Activated CD4-positive, alpha-beta T cell treated with anti-CD3 and anti-CD28 coated beads, Interleukin-2, amount 50 U/mL, for 4 hours (primary cell): ENCODE measurements at places on chromosomes 11 and 22.
A peak's percentile ranks its signal among the peaks of the same experiment; 100 is the strongest.

GRCh38 chr11:120235024-120235628 lies 4.8 kb upstream of the POU2F3 start:
- DNase-seq = peak; percentile 36

GRCh38 chr11:62108017-62108750 lies 15.6 kb upstream of the INCENP start:
- DNase-seq = no peak

DNA sequence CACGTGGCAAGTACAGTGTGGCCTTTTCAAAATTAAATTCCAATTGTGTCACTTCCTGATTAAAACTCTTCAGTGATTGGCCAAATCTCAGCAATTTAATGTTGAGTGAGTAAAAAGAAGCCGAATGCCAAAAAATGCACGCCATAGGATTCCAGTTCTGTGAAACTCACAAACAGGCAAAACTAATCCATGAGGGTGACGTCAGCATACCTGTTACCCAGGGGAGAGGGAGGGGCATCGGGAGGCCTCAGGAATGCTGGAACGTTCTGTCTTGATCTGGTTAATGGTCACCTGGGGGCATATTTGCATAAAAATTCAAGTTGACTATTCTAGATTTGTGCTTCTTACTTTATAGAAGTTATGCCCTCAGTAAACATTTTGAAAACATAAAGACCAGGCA lies 39.9 kb upstream of the RAB1B start:
- DNase-seq = no peak

DNA sequence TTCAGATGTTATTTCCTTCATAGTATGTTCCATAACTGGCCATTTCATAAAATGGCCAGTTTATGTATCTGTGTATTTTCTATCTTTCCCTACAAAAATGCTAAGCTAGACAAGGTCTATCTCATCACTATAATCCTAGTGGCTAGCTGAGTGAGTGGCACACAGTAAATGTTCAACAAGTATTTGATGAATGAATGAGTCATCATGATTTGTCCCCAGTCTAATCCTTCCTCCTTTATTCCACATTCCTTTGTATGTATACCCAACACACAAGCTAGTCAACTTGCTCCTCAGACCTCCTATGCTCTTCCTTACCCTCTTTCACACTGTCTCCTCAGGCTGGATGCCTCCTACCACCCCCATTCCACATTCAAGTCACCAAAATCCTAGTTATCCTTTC lies 12.5 kb downstream of the APLNR start:
- no peak for DNase-seq

DNA sequence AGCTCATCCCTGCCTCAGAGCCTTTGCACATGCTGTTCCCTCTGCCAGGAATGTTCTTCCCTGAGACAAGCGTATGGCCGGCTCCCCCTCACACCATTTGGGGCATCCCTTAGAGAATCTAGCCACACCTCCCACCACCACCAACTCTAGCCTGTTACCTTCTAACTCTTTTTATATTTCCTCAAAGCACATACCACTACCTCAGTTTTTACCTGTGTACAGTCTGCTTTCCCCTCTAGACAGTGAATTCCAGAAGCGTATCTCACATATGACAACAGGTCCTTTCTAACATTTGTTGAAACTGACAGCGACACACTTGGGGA lies 75.1 kb upstream of the ARFGAP3 start:
- DNase-seq = no peak

- no peak for DNase-seq
Observed at GRCh38 chr22:18035751-18036150, 11.4 kb upstream of the MICAL3 start.

GRCh38 chr11:72422414-72422813 lies 11.9 kb downstream of the CLPB start:
- no peak for DNase-seq

- DNase-seq = no peak
Observed at GRCh38 chr11:13923716-13924650, 38.5 kb upstream of the SPON1 start.

DNA sequence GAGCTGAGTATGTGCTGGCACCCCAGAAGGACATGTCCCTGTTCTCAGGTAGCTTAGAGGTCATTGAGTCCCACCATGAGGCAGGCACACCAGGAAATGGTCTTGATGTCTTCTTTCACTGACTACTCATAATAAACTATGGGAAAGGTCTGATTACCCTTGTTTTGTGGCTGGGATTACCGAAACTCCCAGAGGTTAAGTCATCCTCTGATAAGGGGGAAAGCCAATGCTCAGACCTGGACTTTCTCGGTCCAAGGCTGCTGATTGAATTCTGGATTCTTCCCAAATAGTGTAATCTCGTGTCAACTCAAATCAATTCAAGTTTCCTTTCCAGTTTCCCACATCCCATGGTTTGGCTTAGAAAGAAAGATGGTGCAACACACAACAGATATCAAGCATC lies 3.7 kb upstream of the CD44 start:
- DNase-seq = no peak
